ENCODE measurements at places on chromosomes 3 and 15.

DNA sequence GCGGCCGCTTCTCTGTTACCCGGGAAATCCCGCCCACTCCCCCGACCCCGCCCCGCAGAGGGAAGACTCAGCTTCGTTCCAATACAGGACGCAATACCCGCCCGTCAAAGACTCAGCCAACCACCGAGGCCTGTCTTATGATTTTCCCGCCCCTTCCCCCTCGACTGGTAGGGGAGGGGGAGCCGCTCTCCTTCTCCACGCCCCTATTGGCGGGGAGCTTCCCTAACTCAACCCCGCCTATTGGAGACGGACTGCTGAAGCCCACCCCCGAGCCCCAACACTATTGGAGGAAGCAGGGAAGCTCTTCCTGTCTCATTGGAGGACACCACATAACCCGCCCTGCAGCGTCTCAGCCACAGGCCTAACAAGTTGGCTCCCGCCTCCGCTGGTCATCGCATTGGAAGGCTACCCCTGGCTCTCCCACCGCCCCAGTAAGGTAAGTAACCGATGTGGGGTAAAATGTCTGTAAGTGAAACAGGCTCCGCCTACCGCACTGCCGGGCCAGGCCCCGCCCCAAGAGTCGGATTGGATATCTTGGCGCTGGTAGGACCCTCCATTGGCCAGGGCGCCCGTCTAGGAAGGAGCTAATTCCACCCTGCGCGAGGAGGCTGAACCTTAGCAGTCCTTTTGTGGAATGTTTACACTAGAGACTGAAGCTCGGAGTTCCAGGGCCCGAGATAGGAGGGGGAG, at the start of gene SIN3A:
Gene SIN3A, minus strand, starts transcription at position 17 of the 690 bp plus-strand sequence. CDS start 21,315 bp downstream, outside the sequence.
- H3K27me3 ChIP-seq: peaks cover 3% of the 10 kb centered on the region
- peak within 1 kb of the TSS; percentile 97 for H3K4me3 ChIP-seq
- H3K36me3 ChIP-seq: peaks cover 10% of the 10 kb centered on the region
- peaks cover 60% of the 10 kb centered on the region for H3K4me1 ChIP-seq

GRCh38 chr3:139427283-139428060, 38.0 kb upstream of the COPB2 start:
- peak; percentile 27 for DNase-seq
- H3K27ac ChIP-seq: no peak overlapping the region
- H3K4me1 ChIP-seq: peaks cover 27% of the 10 kb centered on the region
- H3K4me3 ChIP-seq: no peak overlapping the region

- H3K27me3 ChIP-seq: peaks cover 11% of the 10 kb centered on the region
- peaks cover 10% of the 10 kb centered on the region for H3K4me1 ChIP-seq
- H3K36me3 ChIP-seq: no peaks in the 10 kb centered on the region
- H3K4me3 ChIP-seq: no peak overlapping the region
- no peak for DNase-seq
Measured at GRCh38 chr3:143436231-143436930, 316.8 kb downstream of the CHST2 start.

GRCh38 chr3:106277731-106278130, 408.9 kb upstream of the CBLB start:
- H3K4me1 ChIP-seq: peaks cover 14% of the 10 kb centered on the region
- no peaks in the 10 kb centered on the region for H3K36me3 ChIP-seq
- no peaks in the 10 kb centered on the region for H3K27me3 ChIP-seq
- no peak for DNase-seq
- H3K27ac ChIP-seq: peak overlapping the region; percentile 75

DNA sequence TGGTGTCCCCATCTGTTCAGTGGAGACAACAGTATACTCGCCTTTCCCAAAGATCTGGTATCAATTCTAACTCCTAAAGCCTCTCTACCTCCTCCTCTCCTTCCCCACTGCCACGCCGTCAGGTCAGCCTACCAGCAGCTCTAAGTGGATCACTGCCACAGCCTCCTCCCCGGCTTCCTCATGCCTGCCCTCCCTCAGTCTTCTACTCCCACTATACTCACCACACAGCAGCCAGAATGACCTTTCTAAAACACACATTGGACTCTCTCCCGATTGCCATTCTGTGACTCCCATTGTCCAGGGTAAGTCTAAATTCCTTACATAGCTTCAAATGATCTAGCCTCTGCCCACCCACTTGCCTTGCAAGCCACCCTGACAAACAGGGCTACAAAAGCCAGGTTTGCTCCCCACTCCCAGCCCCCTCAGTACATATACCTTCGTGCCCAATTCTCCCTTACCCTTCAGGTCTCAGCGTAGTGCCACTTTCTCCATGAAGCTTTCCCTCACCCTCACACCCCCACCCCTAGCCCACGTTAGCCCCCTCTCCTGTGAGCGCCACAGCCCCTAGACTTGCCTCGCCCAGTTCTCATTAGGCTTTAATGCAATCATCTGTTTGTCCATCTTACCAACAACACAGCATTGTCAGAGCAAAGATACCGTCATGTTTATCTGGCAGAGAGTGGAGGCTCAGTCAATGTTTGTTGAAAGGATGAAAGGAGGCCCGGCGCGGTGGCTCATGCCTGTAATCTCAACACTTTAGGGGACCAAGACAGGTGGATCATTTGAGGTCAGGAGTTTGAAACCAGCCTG, 9.5 kb upstream of the SEMA7A start:
- no peak for DNase-seq
- peaks cover 29% of the 10 kb centered on the region for H3K36me3 ChIP-seq
- no peak overlapping the region for H3K4me3 ChIP-seq
- peaks cover 9% of the 10 kb centered on the region for H3K27me3 ChIP-seq

Measured in nephron progenitor cell (in vitro differentiated cells).